Thyroid gland (tissue), 4 donors: ENCODE measurements at places on chromosomes 11 and 22.

DNA sequence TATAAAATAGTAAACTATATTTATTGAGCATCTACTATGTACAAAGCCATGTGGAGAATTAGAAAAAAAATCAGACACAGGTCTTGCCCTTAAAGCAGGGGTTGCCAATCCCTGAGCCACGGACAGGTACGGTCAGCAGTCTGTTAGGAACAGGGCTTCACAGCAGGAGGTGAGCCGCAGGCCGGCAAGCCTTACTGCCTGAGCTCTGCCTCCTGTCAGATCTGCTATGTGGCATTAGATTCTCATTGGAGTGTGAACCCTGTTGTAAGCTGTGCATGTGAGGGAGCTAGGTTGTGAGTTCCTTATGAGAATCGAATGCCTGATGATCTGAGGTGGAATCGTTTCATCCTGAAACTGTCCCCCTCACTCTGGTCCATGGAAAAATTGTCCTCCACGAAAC lies 2.1 kb upstream of the RAG2 start:
- no peak for DNase-seq

DNA sequence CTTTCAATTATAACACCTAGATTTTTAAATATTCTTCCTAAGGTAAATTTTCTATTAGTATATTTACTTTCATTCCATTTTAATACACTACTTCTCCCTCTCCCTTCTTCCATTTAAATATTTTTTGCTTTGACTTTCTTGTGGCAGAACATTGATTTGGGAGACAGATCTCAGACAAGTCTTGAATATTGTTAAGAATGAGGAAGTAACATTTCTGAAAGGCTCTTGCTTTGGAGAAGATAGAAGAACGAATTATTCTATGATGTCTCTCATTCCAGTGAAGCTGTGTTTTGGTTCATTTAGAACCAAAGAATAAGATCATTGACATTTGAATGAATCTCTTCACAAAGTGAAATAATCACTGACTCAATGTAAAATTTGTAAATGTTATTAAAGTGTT lies 2.4 kb downstream of the IPO7 start:
- DNase-seq: no peak

GRCh38 chr11:115613986-115614632 lies 109.9 kb upstream of the CADM1 start:
- DNase-seq: no peak

- peak; percentile 50 for DNase-seq
Observed at GRCh38 chr11:12719221-12719620, 45.0 kb downstream of the TEAD1 start.

- DNase-seq: no peak
Observed at GRCh38 chr11:134293119-134294113, 17.2 kb downstream of the GLB1L3 start.

GRCh38 chr11:6695377-6695776 lies 12.2 kb upstream of the MRPL17 start:
- DNase-seq: no peak

GRCh38 chr22:41359376-41359775 lies 22.4 kb upstream of the TEF start:
- no peak for DNase-seq

DNA sequence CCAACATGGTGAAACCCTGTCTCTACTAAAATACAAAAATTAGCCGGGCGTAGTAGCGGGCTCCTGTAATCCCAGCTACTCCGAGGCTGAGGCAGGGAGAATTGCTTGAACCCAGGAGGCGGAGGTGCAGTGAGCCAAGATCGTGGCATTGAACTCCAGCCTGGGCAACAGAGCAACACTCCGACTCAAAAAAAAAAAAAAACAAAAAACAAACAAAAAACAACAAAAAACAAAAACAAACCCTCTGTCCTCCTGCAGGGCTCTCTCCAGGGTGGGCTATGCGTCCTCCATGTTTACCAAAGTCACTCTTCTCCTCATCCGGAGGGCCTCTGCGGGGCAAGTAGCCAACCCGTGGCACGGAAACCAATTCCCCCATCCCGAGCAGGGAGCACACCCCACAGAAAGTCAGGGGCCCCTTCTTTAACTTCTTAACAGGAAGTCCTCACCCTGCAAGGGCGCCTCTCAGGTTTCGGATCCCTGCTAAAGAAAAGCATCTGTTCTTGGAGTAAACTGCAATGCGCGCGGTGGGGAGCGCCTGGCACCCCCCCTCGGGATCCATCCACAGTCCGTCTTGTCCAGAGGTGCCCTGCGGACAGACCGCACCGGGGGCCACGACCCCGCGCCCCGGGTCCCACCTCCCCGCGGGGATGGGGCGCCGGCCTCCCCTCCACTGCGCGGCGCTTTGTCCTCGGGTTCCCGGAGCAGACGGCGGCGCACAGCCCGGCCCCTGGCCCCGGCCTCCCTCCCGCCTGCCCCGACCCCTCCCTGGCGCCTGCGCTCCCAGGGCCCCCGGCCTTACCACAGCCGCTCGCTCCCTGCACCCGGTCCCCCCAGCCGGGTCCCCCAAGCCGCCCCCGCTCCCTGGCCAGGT lies 712 bp downstream of the CERK start:
- DNase-seq: peak; percentile 44
